ENCODE measurements at places on chromosomes 4 and X. TPM values are rescaled to one million over a fixed set of nuclear protein-coding genes. Genes with fewer than 3 reads are reported as not detected.

The SYN1 gene
- total RNA-seq, result not detected

DNA sequence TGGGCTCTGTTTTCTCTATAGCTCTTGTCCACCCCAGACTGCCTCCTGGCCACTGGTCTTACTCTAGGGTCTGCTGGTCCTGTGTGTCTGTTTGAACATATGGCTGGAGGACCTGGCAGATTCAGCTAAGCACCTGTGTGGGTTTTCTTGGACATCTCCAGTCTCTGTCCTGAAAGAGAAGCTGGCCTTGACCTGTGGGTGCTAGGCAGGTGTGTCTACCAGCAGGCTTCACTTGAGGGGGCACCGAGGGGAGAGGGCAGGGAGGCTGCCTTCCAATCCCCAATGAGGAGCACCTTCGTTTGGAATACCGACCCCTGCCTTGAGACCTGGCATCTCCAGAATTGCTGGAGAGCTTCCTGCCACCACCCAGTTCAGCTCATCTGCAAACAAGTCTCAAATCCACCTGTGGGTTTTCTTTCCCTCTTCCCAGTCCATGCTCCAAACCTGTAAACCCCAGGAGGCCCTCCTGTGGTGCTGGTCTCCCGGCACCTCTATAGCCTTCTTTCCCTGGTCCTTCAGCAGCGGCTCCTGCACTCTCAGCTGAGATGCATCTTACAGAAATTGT, 45.2 kb downstream of the HTRA3 start:
- no peak for DNase-seq

- no peak for DNase-seq
Measured at GRCh38 chr4:77196866-77197265, 39.9 kb downstream of the CCNG2 start.

DNA sequence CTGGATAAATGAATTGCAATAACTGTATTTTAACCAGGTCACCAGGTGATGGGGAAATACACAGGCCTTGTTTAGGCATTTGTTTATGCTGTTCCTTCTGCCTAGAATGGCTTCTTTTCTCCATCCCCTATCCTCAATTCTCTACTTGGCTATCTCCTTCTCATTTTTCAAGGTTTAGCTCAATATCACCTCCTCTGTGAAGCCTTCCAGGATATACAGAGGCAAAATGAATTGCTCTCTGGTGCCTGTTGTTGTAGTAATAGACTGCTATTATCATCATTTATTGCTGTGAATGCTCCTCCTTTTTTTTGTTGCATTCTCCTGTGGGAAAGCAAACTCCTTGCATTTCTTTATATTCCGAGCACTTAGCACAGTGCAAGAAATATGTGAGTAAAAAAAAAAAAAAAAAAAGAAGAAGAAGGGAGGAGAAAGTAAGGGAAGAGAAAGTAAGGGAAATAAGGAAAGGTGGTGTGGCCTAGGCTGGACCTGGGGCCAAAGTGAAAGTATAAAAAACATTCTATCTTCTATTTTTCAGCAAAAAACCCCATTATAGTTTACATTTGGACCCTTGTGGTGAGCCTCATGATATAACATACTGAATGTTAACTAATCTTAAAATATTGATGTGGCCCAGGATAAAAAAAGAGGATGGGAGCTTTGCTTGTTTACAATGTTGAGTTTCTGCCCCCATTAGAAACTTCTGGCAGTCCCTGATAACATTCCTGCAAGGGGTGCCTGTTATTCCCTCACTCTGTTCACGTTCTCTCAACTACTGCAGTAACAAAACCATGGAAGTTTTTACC, 6.3 kb upstream of the STK26 start:
- DNase-seq, result no peak

The MRFAP1L1 gene
- total RNA-seq, result 54.6 TPM

The RTL3 gene
- total RNA-seq, result not detected

- no peak for DNase-seq
Measured at GRCh38 chr4:15771216-15772058, 6.7 kb upstream of the CD38 start.

GRCh38 chr4:105965183-105965800, 70.0 kb downstream of the NPNT start:
- DNase-seq, result no peak

DNA sequence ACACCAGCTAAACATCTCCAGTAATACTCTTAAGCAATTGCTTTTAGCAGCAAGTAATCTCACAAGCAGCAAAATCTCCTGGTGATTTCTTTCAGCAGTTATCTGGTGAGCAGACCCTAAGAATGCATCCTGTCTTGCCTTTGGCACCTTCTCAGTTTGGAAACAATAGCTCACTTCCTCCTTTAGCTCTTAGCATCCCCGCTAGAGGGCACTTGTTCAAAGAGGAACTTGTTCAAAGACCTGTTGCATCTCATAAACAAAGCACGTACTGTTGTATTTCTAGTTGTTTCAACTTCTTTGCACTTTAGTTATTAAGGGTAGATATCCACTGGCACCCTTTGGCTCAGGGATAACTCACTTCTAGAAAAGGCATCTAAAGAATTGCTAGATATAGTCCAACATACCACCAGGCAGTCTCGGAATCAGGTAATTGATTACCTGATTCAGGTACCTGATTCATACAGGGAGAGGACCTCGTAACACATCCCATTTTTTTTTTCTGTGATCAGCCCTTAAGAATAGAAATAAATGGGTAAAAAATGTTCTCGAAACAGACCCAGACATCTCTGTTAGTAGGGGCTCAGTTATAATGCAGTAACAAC, 81.9 kb upstream of the QRFPR start:
- no peak for DNase-seq

The ZBTB49 gene
- 2.6 TPM for total RNA-seq

- DNase-seq, result no peak
Measured at GRCh38 chr4:13516315-13516860, 27.9 kb downstream of the NKX3-2 start.

DNA sequence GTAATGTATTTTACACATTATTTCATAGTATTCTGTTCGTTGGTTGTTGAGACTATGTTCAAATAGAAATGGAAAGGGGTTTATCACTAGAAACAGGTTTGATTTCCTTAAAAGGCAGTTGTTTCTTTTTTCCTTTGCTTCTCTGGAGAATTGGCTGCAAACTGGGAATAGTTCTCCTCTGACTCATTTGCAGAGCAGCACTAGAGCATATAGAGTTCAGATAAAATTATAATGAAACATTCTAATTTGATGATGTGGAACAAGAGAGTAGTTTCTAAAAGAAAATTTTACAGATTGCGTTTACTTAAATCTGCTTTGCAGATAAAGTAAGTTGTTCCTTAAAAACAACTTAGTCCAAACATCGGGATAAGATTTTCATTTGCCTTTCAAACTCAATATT, 29.7 kb downstream of the SYNPO2 start:
- DNase-seq, result no peak

- no peak for DNase-seq
Measured at GRCh38 chr4:122706511-122706910, 26.0 kb upstream of the BBS12 start.
